ENCODE measurements at places on chromosomes 1 and 21.

GRCh38 chr1:29966526-29967045 is 730.3 kb downstream of the PTPRU start:
- no peaks in the 10 kb centered on the region for H3K27me3 ChIP-seq
- H3K4me3 ChIP-seq: no peak overlapping the region
- no peak overlapping the region for H3K27ac ChIP-seq
- no peak for DNase-seq
- H3K36me3 ChIP-seq: no peaks in the 10 kb centered on the region

GRCh38 chr1:12511516-12512468 is 106.2 kb downstream of the DHRS3 start:
- H3K36me3 ChIP-seq: peaks cover 16% of the 10 kb centered on the region
- DNase-seq: no peak
- H3K4me3 ChIP-seq: no peak overlapping the region
- H3K27ac ChIP-seq: no peak overlapping the region

- no peak overlapping the region for H3K4me3 ChIP-seq
- no peaks in the 10 kb centered on the region for H3K27me3 ChIP-seq
- no peak for DNase-seq
These were observed 24.6 kb upstream of the MYSM1 start for GRCh38 chr1:58724483-58724882.

DNA sequence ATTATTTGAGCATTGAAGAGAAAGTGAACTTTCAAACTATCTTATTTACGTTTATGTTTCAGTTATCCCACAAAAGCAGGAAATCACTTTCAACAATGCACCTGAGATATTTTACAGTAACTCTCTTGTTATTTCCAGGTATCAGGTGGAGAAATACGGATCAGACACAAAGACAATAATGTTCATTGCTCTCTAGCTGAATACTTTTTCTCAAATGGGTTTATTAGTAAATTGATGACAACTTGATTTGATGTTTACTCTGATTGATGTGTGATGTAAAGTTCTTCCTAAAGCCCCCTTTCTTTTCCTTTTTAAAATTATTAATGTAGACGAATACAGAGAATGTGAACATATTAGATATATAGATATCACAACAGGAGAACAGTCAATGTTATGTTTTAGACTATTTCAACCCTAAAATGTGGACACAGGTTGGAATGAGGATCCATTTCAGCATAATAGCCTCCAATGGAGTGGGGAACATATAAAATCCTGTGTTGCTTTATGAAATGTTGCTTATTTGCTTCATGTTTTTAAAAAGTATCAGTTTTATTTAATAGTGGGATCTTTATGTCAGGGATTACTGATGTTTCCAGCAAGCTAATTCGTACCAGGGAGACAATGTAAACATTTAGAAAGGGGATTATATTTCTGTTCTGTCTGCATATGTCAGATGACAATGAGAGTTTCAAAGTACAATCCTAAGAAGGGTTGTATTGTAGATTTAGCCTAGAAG is 1522.3 kb upstream of the TPTE start:
- no peaks in the 10 kb centered on the region for H3K36me3 ChIP-seq
- H3K27ac ChIP-seq: no peak overlapping the region
- no peak overlapping the region for H3K4me3 ChIP-seq

GRCh38 chr1:59674595-59674994 is 140.2 kb upstream of the HOOK1 start:
- no peak for DNase-seq
- no peaks in the 10 kb centered on the region for H3K27me3 ChIP-seq
- H3K36me3 ChIP-seq: no peaks in the 10 kb centered on the region
- H3K27ac ChIP-seq: no peak overlapping the region

DNA sequence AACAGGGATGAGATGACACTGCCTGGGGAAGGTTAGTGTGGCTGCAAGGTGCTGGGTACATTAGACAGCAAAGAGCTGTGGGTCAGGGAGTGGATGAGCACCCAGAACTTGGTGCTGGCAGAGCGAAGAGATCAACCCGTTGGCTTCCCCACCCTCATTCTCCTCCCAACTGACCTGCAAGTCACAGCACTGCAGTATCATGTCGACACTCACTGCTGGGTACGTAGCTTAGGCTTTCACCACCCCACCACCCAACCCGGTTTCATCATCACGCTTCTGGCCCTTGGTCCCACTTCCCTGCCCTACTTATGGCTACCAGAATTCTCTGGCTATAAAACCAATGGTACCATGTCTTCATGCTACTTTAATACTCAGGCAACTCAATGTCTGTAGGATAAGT is 73.6 kb upstream of the LYST start:
- no peak overlapping the region for H3K4me3 ChIP-seq
- DNase-seq: no peak
- H3K27me3 ChIP-seq: peaks cover 9% of the 10 kb centered on the region
- no peaks in the 10 kb centered on the region for H3K4me1 ChIP-seq
- H3K36me3 ChIP-seq: no peaks in the 10 kb centered on the region
- no peak overlapping the region for H3K27ac ChIP-seq

GRCh38 chr1:27971674-27972073 is 11.9 kb downstream of the XKR8 start:
- H3K27ac ChIP-seq: no peak overlapping the region
- no peaks in the 10 kb centered on the region for H3K4me1 ChIP-seq
- H3K4me3 ChIP-seq: no peak overlapping the region
- no peak for DNase-seq

DNA sequence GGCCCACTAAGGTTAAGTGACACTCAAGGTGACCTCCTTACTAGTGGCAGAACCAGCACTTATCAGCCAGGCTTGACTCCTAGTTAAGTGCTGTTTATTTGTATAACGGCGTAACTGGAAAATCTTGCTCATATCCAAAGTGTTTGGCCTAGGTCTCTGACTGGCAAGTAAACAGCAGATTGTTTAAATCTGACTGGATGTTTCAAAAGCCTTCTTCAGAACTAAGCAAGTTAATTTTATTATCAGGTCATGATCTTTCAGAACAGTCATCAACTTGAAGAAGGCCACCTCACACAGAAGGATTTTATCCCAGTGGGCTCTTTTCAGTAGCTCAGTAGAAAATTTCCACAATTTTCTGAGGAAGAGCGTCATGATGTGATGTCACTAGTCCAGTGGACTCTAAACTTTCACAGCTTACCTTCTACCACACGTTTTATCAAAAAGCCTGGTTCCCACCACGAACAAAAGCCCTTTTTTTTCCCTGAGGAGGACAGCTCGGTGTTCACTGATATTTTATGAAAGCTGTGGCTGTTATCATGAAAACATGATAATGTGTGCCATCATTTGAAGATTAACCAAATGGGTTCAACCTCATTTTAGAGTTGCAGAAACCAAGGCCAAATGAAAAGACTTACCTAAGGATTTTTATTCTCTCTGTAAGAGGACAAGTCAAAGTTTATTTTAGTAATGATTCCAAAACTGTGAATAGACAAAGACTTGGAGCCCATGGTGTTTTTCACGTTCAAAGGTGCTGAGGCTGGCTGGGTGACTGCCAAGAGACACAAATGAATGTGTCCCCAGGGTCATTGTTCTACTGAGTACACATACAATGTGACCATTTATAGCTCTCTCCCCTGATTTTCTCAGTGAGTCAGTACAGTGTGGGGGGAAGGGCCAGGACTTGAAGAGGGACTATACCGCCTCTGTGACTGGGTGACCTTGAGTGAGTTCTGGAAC is 9.1 kb downstream of the SGIP1 start:
- no peaks in the 10 kb centered on the region for H3K4me1 ChIP-seq
- no peak overlapping the region for H3K4me3 ChIP-seq
- no peak overlapping the region for H3K27ac ChIP-seq
- no peaks in the 10 kb centered on the region for H3K36me3 ChIP-seq

- no peak for DNase-seq
- no peaks in the 10 kb centered on the region for H3K27me3 ChIP-seq
- H3K4me1 ChIP-seq: no peaks in the 10 kb centered on the region
- no peak overlapping the region for H3K4me3 ChIP-seq
- no peaks in the 10 kb centered on the region for H3K36me3 ChIP-seq
- no peak overlapping the region for H3K27ac ChIP-seq
These were observed 37.0 kb upstream of the PLPPR4 start for GRCh38 chr1:99227056-99227897.

DNA sequence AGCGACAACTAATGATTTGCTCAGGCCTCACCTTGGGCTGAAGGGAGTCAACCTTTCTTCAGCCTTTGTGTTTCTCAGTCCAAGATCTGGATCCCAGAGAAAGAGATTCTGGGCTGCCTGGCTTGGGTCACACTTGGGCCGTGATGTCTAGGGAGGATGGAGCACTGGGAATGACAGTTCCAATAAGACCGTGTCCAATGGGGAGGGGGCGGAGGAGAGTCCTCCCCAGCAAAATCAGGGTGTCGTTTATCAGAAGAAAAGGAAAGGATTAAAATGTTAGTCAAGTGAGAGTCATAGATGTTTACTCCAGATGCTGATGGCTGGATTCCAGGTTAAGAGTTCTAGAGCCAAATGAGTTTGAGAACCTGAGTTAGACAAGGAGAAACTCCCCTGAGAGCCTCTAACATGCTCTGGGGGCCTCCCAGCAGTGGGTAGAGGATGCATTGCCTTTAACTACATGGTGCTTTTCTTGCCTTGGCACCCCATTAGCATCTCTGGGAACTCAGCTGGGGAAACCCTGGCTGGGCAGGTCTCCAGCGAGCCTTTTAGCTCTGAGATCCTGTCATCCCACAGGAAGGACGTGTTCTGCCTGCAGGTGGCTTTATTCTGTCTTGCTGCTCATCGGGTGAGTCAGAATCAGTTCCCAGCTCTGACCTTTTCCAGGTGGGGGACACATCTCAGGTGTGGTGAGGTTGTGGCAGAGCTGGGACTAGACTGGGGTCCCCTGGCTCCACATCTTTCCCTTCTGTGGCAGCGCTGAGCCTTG is 22.2 kb downstream of the NIPAL3 start:
- peaks cover 4% of the 10 kb centered on the region for H3K36me3 ChIP-seq
- no peaks in the 10 kb centered on the region for H3K4me1 ChIP-seq
- no peaks in the 10 kb centered on the region for H3K27me3 ChIP-seq

- peaks cover 3% of the 10 kb centered on the region for H3K27me3 ChIP-seq
- DNase-seq: no peak
- H3K36me3 ChIP-seq: no peaks in the 10 kb centered on the region
- H3K27ac ChIP-seq: no peak overlapping the region
- H3K4me1 ChIP-seq: no peaks in the 10 kb centered on the region
These were observed 10.9 kb upstream of the SH2D1B start for GRCh38 chr1:162422662-162423375.

- no peaks in the 10 kb centered on the region for H3K36me3 ChIP-seq
- no peaks in the 10 kb centered on the region for H3K4me1 ChIP-seq
- no peak for DNase-seq
- no peak overlapping the region for H3K27ac ChIP-seq
- no peaks in the 10 kb centered on the region for H3K27me3 ChIP-seq
- H3K4me3 ChIP-seq: no peak overlapping the region
These were observed 65.8 kb upstream of the BCL10 start for GRCh38 chr1:85342207-85342606.

Measured in DND-41 (cell line).